Posterior vena cava (tissue), 2 donors: ENCODE measurements at places on chromosomes 7 and 10.
A peak's percentile ranks its signal among the peaks of the same experiment; 100 is the strongest.

GRCh38 chr7:82605247-82605864, 161.8 kb upstream of the CACNA2D1 start:
- no peak for DNase-seq

- no peak for DNase-seq
These were observed 145.9 kb upstream of the FAM13C start for GRCh38 chr10:59508296-59508695.

DNA sequence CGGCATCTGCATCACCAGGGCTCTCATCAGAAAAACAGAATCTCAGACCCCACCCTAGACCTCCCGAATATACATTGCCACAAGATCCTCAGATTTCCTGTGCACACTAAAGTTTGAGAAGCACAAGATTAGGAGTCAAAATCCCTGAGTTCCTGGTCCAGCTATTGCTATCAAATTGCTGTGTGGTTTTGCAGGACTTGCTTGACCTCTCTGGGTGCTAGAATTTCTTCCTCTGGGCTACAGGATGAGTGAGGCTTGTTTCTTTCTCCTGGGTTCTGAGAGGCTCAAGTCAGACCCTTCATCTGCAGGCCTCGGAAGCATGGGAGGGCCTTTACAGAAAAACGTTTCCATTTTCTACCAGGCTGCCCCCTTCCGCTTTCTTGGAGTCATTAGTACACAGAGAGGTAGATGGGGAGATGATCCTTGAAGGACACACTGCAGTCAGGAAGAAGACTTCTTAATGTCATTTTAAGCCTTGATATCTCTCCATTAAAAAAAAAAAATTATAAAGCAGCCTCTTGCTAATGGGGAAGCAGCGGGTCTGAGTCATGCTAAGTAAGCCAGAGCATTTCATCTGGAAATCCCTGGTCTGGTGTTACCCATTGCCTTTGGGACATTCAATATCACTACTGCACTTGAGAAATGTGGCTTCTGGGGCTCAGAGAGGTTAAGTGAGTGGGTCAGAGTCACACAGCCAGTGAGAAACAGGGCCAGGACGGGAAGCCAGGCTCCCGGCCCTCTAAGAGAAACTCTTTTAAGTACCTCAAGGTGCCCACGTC, 173.5 kb downstream of the KCNMA1 start:
- DNase-seq, result no peak

GRCh38 chr10:98195120-98195519, 60.7 kb downstream of the R3HCC1L start:
- no peak for DNase-seq

DNA sequence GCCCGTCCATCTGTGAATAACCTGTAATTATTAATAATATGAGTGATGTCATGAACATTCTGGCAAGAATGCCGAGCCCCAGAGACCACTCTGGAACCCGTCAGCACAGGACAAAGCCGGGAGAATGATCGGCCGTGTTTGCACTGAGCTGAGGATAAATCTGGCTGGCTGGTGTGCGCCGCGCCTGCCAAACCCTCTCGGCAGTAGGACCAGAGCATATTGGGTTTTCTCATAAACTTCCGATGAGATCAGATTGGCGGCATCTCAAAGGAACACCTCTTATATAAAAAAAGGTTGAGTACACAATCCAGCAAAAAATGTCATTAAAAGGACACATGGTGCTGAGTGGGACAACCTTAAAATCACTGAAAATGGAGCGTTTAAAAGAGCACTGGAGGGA, 296.0 kb upstream of the MKI67 start:
- DNase-seq, result no peak

DNA sequence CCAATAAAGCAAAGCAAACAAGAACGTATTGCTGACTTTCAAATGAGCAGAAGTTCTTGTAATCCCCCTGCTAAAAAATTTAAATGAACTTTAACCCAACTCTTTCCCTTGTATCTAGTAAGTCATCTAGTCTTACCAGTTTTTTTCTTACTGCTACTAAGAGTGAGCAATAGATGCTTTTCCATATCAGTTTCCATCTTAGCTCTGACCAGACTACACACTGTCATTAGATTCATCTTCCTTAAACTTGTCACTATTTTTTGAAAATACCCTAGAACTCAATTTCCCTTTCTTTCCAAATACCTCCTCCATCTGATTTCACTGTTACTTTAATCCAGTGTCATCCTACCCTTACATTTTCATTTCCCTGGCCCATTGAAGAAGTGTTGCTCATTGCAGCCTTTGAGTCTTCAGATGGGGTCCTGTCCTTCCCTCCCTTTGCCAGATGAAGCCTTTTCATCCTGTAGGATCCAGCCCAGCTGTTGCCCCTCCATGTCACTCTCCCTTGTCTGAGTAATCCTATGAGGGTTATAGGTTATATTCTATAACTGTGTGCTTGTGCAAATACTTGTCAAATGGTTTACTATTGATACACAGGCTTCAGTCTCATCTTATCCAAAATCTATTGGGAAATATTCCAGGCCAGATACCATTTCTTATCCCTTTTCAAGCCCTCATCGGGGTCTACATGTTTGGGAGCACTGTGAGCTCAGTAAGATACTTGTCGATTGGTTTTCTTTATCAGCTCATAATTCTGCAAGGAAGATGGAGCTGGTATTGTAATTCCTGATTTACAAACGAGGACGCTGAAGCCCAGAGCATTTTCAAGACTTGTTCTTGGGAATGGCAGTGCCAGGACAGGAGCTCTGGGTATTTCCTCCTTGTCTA, 51.5 kb upstream of the ITGB1 start:
- no peak for DNase-seq

DNA sequence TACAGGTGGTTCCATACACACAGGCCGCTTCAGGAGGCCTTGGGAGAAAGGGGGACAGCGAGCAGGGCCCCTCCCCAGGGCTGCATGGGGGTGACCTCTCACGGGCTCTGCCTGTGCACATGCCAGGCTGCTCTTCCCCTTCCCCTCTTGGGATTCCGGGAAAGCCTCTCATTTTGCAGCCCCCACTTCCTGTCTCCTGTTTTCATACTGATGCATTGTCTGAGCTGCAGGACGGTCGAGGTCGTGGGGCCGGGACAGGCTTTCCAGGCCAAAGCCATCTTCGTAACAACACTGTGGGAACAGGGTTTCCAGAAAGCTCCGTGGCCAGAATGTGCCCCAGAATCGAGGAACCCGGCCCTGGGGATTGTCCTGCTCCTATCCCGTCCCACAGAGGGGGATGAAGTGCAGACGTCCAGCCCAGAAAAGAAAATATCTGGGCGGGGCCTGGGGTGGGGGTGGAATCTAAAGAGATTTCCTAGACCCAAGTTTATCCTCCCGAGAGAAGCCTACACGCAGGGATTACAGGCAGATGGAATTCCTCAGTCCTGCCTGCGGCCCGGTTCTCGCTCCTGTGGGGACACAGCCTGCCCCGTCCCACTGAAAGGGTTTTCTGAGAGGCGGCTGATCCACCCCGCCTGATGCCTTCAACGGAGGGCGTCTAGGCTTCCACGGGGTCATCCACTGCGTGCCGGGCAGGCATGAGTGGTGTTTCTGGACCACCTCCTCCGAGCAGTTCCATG, 29.5 kb upstream of the DNAAF5 start:
- DNase-seq, result peak; percentile 66

GRCh38 chr10:128070721-128071416, 55.4 kb downstream of the MKI67 start:
- DNase-seq, result no peak

DNA sequence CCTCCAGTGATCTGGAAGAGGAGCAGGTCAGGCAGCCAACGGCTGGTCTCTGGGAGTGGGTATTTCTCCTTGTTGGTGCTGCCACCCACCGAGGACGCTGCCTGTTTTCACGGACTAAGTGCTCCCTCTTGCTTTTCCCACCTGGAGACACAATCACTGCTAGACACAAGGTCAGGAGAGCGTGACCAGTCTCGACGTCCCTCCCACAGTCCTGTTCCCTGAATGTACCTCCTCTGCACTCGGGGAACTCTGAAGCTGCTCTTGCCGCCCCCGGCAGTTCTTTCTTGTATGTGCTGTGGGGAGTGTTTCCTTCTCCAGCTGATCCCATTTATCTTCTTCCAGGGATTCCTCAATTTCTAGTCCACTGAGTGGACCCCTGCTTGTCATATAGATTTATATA, 89.4 kb downstream of the CYTH3 start:
- no peak for DNase-seq

DNA sequence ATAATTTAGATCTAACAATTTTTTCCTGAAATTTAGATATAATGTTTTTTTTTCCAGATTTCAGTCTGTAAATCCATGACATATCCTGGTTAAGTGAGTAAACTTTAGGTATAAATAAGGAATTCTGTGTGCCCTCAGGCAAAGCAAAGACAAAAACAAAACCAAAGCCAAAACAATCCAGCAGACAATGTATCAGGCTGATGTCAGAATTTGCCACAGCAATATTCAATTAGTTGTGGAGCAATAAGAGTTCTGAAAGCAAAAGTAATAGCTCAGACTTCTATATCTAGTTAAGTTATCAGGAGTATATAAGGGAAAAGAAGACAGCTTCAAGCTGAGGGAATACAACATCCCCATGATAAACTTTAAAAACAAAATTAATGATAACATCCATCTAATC, 82.0 kb downstream of the MKX start:
- no peak for DNase-seq

DNA sequence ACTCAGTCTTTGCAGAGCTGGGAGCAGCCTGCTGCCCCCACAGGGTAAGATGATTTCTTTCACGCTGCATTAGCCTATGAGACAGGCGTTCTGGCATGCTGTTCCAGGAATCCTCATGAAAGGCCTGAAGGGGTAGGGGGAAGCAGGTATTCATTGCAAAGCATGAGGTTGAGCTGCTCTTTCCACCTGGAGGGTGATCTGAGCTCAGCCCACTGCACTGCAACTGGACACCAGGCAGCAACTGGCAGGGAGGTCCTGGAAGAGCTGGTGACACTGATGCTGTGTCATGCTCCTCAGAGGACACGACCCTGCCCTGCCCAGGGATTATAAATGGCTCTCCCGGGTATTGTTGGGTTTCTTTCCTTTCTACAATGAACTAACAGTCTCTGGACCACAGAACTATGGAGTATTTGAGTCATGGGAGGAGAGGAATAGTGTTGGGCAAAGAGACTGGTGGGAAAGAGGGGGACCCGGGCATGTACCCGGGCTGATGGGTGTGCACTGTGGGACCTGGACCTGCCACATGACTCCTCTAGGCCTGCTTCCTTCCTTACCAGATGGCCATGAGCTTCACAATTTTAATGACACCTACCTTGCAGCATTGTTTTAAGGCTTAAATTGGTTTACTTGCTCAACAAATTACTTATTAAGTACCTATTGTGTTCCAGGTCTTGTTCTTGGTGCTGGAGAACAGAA, 24.3 kb downstream of the SLC25A28 start:
- no peak for DNase-seq

GRCh38 chr10:50393784-50394467, 142.6 kb upstream of the ASAH2 start:
- DNase-seq, result no peak

- no peak for DNase-seq
These were observed 540.2 kb downstream of the LRMDA start for GRCh38 chr10:75971402-75972211.

DNA sequence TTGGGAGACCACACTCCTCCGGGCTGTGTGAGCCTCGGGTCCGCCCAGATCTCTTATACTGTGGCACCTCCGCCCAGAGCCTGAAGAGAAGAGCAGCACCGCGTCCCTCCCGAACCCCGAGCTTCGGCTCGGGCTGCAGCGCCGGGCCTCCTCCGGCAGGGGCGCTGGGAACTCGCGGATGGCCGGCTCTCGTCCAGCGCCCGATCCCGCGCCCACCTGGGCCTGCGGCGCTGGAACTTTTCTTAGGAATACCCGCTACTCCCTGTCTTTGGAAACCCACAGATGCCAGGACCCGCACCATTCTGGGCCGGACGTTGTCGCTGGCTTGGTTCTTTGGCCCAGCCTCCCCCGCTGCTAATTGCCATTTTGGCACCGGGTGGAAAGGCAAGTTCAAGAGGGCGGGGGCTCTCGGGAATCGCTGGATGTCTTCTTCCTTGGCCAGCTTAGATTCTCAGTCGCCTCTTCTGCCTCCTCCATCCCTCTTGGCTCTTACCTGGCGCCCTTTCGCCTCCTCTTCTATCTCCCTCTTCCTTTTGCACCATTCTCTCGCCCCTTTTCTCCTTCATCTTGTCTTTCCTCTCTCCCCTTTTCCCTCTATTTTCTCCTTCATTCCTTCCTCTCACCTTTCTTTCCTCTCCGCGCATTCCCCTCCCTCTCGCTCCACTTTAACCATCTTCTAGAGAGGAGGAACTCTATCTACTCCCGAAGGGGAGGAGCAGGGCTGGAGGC, 2.1 kb upstream of the SORCS3 start:
- DNase-seq, result no peak

DNA sequence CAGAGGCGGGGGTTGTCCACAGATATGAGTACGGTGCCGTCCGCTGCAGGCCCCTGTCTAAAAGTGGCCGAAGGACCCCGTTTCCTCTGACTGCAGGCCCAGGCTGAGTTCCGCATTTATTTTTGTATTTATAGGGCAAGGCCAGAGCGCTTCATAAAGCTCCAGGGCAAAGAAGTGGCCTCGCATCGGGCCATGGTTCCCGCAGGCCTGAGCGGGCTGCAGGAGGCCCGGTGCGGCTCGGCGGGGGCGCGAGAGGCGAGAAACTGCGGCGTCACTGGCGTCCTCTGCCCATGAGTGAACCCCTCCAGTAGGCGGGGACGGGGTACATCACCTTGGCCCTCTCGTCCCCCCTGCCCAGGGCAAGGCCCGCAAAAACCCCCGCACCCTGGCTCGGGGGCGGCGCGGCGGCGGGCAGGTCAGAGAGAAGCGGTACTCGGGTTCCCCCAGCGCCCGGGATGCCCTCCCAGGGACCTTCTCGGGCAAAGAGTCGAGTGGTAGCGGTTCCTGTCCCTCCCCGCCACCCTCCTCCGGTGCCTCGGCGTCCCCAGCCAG, 355.7 kb downstream of the DNAJB6 start:
- peak; percentile 70 for DNase-seq

DNA sequence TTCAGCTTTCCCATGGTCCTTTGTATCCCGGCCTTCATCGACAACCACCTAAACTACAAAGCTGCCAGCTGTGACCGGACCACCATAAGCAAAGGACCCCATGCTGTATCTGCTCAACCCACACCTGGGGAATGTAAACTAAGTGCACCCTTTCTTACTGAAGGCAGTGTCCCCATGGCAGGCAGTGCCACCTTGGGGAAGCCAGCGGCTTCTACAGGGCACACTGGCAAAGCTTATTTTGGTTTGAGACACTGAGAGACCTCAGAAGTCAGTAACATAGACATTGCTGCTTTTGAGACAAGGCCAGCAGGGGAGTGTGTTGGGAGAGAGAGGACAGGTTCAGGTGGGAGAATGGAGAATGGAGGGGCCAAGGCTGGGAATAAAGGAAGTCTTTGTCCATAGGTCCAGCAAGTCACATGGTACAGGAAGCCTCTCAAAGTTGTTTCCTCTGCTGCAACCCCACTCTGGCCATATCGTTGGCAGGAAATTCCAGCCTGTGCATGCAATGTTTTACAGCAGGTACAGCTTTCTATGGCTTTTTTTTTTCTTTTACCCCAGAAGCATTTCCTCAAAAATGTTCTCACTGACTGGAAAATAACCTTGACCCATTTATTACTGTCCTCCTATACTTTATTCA, 85.9 kb upstream of the NPVF start:
- no peak for DNase-seq
